ENCODE measurements at places on chromosomes 11 and 22.

DNA sequence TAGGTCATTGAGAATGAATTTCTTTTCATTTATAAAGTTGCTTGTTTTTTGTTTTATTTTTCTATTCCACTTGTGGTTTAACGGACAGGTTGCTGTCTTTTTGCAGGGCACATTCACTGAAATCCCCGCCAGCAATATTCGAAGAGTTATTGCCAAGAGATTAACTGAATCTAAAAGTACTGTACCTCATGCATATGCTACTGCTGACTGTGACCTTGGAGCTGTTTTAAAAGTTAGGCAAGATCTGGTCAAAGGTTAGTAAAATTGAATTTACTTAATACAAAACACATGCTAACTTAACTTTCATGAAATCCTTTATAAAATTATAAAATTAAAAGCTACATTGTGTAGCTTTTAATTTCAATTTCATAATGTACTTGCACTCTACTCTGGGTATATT, 53.6 kb downstream of the PDHX start:
- no peak for DNase-seq

GRCh38 chr11:134845474-134846327, 433.7 kb upstream of the B3GAT1 start:
- no peak for DNase-seq

DNA sequence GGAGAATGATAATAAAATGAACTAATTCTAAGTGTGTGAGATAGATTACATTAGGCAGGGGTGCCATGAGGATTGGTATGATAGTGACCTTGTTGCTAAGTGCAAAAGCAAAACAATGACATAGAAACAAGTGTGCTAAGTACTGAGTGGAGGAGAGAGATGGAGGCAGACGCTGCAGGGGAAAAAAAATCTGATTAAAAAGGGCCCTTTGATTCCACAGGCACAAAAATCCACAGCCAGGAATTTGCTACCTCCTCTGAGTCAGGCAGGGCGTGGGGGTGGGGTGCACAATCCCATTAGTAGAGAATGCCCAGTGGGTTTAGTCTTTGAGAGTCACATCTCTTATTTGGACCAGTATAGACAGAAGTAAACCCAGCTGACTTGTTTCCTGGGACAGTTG, at the start of gene CNTF:
Gene CNTF, plus strand, starts transcription at position 322 of the 400 bp plus-strand sequence. CDS start 88 bp downstream, outside the sequence.
- no peak for DNase-seq

GRCh38 chr11:123561431-123561800, 93.0 kb downstream of the SCN3B start:
- no peak for DNase-seq

- DNase-seq = no peak
Observed at GRCh38 chr11:97092823-97093222, 703.0 kb downstream of the JRKL start.

- no peak for DNase-seq
Observed at GRCh38 chr11:127873478-127873877, 713.9 kb downstream of the ETS1 start.
